Liver (tissue), 10 donors: ENCODE measurements at places on chromosomes 2 and 18. TPM values are rescaled to one million over a fixed set of nuclear protein-coding genes. Genes with fewer than 3 reads are reported as not detected.

Gene HSPE1
- 226 TPM for polyA plus RNA-seq

GRCh38 chr2:204060841-204061240 is 124.3 kb downstream of the ICOS start:
- no peak for DNase-seq

GRCh38 chr2:29335396-29335795 is 220.2 kb downstream of the CLIP4 start:
- DNase-seq, result no peak

- DNase-seq, result no peak
Observed at GRCh38 chr2:125125902-125126301, 1100.8 kb downstream of the CNTNAP5 start.

- no peak for DNase-seq
Observed at GRCh38 chr2:189056200-189057106, 82.3 kb downstream of the COL3A1 start.

DNA sequence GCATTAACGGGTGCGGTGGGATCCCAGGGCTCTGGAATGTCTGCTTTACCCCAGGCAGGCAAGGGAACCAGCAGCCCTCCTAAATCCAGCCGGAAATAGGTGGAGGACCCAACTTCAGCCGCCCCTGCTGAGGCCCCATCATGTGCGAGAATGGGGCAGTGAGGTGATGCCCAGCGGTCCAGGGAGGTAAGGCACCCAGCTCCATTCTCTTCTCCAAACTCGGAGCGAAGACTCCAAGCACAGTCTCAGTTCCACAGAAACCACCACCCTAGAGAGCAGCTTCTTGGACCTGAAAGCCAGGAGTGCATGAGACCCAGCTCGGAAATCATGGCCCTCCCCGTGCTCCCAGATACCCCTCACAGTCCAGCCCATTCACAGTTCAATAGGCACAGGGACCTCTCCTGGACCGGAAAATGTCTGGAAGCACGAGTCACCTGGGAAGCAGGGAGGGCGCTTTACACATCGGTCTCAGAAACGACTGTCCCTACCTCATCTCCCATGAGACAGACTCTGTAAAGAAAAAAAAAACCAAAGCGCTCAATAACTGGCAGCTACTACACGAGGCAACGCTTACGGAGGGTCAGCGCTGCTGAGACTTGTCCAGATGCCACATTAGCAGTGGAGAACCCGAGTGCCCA is 2.0 kb downstream of the SDC1 start:
- DNase-seq, result no peak

Gene CCDC68
- 2.6 TPM for polyA plus RNA-seq

GRCh38 chr2:167480232-167480985 is 592.1 kb downstream of the XIRP2 start:
- no peak for DNase-seq

GRCh38 chr2:62234755-62235655 is 39.1 kb downstream of the B3GNT2 start:
- no peak for DNase-seq

- no peak for DNase-seq
Observed at GRCh38 chr2:1306014-1306686, 107.1 kb upstream of the TPO start.

Gene TMEM182
- 2.8 TPM for polyA plus RNA-seq

DNA sequence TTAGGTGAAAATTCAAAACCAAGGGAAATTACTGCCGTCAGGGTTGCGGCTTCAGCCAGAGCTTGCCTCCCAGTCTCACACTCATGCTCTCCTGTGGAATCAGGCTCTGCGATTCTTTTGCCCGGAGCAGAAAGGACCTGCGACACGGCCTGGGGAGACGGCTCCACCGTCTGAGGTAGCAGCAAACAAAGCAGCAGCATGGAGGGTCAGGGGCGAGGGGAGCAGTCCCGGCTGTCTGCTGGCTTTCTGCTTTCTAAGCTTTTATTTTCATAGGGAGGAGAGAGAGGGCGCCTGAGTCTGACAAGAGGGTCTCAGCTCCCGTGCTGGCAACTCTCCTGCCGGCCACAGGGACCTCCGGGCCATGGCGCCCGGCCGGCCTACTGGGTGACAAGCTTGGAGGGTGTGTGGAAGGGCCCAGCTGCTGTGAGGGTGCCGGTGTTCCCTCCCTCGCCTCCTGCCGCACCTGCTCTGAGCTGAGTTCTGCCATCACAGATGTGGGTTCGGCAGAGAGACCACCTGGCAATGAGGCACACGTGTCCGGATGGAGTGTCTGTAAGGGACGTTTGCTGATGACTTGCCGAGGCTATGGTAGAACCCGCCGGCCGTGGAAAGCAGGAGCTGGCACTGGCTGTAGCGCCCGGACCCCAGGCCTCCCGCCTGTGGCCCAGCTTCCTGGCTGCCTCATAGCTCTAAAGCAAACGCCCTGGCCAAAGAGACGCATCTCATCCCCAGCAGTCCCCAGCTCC is 66.2 kb upstream of the CTDP1 start:
- no peak for DNase-seq

GRCh38 chr2:209642146-209642820 is 129.3 kb upstream of the UNC80 start:
- DNase-seq, result no peak

Gene CYS1
- polyA plus RNA-seq, result 0.72 TPM

- no peak for DNase-seq
Observed at GRCh38 chr18:8945514-8945913, 157.0 kb upstream of the NDUFV2 start.

DNA sequence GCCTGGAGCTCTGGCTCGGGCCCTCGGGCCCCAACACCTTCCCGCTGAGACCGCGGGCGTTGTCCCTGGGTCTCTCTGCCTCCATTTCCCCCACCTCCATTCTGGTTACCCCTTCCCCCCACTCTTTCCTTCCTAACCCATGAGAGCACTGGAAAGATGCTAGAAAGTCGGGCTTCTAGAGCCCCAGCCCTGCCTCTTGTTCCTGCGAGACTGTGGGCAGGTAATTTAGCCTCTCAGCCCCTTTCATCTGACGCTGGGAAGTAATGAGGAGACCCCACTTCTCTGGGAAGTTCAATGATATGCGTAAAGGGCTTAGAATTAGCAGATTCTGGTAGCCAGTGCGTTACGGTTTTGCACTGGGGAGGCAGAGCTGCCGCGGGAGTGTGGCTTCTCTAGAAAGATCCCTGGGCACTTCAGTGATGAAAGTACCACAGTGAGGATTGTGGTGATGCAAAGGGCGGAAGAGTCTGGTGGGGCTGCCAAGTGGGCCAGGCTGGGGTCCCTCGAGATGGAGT is 16.2 kb upstream of the ECEL1 start:
- no peak for DNase-seq

DNA sequence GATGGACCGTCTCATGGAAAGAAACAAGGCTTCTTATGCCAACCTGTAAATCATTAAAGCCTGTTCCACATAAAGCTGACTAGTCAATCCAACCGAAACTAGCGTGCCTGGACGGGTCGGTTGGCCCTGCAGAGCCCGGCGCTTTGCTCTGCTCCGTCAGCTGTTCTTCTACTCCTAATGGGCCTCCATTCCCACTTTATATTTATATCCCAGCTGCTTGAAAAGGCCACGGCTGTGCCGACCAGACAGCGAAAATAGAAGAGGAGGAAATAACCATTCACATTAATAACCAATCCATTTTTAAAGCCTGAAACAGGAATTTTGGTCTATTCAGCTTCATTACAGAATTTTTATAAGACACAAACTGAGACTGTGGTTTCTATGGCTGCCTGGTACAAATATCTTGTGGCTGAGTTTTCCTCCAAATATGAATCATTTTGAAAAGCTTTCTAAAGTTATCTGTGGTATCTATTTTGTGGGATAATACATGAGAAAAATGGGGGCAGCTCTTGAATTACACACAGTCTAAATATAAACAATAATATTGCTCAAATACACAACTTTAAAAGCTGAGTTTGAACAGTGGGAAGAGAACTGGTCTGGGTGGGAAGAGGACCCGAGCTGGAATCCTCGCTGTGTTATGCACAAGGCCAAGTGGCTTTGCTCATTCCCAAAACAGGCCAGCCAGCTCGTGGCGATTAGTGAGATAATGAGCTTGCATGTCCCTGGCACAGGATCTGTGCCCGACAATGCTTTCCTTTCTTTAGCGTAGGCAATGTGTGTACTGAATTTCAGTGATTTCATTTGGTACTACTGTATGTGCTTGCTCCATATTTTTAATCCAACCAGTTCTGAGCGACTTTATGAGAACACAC is 10.5 kb upstream of the FAM124B start:
- DNase-seq, result no peak

DNA sequence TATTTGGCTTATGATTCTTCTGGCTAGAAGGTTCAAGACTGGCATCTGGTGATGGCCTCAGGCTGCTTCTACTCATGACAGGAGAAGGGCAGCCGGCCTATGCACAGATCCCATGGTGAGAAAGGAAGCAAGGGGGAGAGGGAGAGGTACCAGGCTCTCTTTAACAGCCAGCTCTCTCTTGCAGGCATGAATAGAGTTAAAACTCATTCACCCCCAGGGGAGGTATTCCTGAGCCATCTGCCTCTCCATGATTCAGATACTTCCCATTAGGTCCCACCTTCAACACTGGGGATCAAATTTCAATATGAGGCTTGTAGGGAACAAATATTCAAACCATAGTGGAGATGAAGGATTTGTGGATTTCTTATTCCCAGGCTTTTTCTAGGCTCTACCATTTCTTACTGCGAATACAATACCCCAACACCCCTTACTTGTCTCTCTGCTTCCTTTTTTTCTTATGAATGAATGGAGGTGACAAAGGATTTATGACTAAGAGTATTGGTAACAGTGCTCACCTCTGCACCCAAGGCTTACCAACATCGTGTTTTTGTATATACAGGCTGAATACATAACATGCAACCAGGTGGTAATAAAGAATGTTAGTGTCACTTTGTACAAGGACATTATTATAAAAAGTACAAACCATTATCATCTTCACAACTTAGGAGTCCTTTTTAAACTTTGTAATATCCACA is 454.6 kb upstream of the TRIB2 start:
- DNase-seq, result no peak

Gene ZAP70
- 1.3 TPM for polyA plus RNA-seq

- no peak for DNase-seq
Observed at GRCh38 chr2:121710470-121711170, 26.1 kb downstream of the NIFK start.

Gene IL36RN
- not detected for polyA plus RNA-seq

- DNase-seq, result no peak
Observed at GRCh38 chr2:106863387-106863786, 22.6 kb downstream of the ST6GAL2 start.

Gene GFPT1
- 19.2 TPM for polyA plus RNA-seq

Gene BCL2
- polyA plus RNA-seq, result 0.40 TPM

GRCh38 chr2:120731175-120731574 is 4.5 kb upstream of the GLI2 start:
- DNase-seq, result no peak

GRCh38 chr18:21598726-21599584 is 1.5 kb downstream of the ESCO1 start:
- DNase-seq, result no peak

DNA sequence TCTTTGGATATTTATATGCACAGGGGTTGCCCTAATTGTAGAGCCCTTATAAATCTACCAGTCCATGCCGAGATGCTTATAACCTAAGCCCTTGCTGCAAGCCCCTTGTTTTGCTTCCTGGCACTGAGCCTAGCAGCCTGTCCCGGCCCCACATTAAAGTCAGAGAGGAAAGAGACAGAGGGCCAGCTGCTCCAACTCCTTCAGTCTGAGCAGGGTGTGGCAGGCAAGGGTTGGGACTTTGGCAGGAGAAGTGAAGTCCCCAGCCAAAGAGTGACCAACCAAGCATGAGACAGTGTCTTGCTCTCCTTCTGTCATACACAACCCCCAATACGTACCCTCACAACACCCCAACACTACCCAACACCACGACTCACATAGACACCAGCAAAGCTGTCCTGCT is 54.7 kb upstream of the FZD7 start:
- DNase-seq, result no peak

- DNase-seq, result no peak
Observed at GRCh38 chr18:66646609-66647008, 42.7 kb upstream of the CDH19 start.

- no peak for DNase-seq
Observed at GRCh38 chr2:237192881-237193280, 107.2 kb downstream of the COPS8 start.
